ENCODE measurements at places on chromosomes 16 and 17.

- no peak for DNase-seq
- no peak overlapping the region for H3K4me3 ChIP-seq
- H3K4me1 ChIP-seq = peaks cover 27% of the 10 kb centered on the region
- H3K36me3 ChIP-seq = no peaks in the 10 kb centered on the region
These were observed 30.8 kb upstream of the ADCY7 start for GRCh38 chr16:50235581-50235980.

DNA sequence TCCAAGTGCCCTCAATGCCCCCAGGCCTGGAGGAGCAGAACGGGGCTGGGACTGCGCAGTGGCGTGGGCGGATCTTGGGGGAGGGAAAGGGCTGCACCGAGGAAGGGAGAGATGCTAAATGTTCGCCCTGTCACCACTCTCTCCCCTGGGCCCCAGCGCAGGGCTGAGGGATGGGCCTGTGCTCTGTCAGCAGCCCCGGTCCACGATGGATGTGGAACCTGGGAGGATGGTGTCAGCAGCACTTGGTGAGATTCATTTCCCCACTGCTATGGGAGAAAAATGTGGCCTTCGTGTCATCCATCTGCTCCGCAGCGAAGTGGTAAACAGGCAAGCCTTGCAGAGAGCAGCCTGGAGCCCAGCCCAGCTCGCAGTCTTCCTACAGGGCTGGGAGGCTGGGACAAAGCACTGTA lies 72.0 kb downstream of the TMEM132E start:
- DNase-seq = no peak
- no peak overlapping the region for H3K27ac ChIP-seq
- no peaks in the 10 kb centered on the region for H3K36me3 ChIP-seq
- H3K4me1 ChIP-seq = peaks cover 61% of the 10 kb centered on the region
- no peak overlapping the region for H3K4me3 ChIP-seq

DNA sequence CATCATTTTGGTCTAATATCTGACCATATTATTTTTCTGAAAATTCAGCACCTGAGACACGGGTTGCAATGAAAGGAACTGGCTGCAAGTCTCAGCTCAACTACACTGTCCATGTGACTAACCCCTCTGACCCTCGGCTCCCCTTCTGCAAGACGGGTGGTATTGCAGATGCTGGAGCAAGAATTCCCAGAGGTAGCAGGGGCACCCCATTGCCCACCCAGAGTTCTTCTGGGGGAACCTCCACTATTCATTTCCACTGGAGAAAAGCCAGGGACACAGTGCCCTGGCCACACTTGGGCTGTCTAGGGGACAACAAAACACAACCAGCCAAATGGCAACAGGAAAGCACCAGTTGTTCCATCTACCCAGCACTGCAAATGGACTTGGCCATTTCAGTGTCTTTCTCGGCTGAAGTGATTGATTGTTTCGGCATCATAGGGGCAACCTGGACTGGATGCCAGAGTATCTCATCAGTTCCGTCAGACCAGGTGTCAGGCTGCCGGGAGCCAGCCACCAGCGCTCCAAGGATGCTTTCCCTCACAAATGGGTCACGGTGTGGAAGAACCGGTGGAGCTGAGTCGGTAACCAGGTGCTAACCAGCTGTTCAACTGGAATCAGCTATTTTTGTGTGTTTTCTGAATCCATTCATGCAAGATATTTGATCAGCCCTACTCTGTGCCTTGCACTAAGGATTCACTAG lies 58.1 kb downstream of the C16orf78 start:
- H3K36me3 ChIP-seq = no peaks in the 10 kb centered on the region
- DNase-seq = no peak
- H3K4me3 ChIP-seq = no peak overlapping the region
- peaks cover 49% of the 10 kb centered on the region for H3K27me3 ChIP-seq

DNA sequence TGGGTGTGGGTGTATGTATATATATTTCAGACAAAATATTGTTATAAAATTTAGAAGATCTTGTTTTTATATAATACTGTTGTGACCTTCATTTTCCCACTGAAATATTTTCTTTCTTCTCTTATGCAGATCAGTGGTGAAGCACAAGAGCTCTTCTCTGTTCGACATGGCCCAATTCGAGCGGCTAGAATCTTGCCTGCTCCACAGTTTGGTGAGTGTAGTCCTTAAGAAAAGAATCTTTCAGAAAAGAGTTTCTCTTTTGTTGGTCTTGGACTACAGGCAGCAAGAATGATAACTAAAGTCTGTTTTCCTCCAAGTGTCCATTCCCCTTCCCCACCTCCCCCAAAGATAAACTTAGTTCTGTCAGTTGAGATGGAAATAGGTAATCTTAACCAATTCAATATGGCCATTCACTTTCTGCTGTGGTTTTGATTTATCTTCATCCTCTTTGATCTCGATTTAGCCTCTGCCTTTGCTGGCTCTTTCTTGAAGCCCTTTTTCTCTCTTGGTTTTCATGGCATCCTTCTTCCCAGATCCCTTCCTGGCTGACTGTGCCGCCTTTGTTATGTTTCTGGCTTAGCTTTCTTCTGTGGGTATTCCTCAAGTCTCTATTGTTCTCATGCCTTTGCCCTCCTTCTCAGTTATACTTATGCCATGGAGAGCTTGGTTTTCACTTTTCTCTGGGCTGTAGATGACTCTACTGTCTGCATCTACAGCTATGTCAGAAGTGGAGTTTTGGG lies 69.6 kb downstream of the BCAS3 start:
- no peak for DNase-seq
- no peaks in the 10 kb centered on the region for H3K27me3 ChIP-seq
- peaks cover 37% of the 10 kb centered on the region for H3K4me1 ChIP-seq
- peaks cover 7% of the 10 kb centered on the region for H3K36me3 ChIP-seq
- no peak overlapping the region for H3K4me3 ChIP-seq

- peaks cover 49% of the 10 kb centered on the region for H3K27me3 ChIP-seq
- peak within 1 kb of the TSS; percentile 73 for H3K27ac ChIP-seq
- DNase-seq = peak; percentile 85
- H3K4me1 ChIP-seq = peaks cover 39% of the 10 kb centered on the region
- peak within 1 kb of the TSS; percentile 82 for H3K4me3 ChIP-seq
These were observed at the start of gene DLX3 for GRCh38 chr17:49995055-49995738. DLX3 (minus strand) TSS chr17:49995224; CDS start chr17:49994998, 226 bp downstream.

DNA sequence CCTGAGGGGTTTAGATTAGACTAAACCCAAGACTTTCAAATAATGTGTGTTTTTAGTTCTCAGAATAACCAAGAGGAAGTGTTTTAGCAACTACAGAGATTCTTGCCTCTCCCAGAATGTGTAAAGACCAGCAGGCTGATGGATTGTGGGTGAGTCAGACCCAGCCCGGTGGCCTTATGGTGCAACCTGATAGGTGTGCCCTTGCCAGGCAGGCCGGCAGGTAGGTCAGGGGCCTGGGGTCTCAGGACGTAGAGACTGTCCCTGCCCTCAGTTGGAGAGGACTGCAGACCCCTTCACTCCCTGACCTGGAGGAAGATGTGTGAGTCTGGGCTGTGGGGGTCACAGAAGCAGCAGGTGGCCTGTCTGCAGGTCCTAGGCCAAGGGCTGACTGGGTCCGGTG lies 47.2 kb upstream of the ACSF3 start:
- H3K4me1 ChIP-seq = no peaks in the 10 kb centered on the region
- no peak overlapping the region for H3K4me3 ChIP-seq
- H3K27me3 ChIP-seq = peaks cover 17% of the 10 kb centered on the region
- H3K36me3 ChIP-seq = no peaks in the 10 kb centered on the region
- H3K27ac ChIP-seq = no peak overlapping the region

- H3K4me3 ChIP-seq = no peak overlapping the region
- DNase-seq = no peak
- H3K27me3 ChIP-seq = no peaks in the 10 kb centered on the region
- H3K4me1 ChIP-seq = peaks cover 20% of the 10 kb centered on the region
These were observed 43.9 kb downstream of the CLEC16A start for GRCh38 chr16:10988164-10988803.

DNA sequence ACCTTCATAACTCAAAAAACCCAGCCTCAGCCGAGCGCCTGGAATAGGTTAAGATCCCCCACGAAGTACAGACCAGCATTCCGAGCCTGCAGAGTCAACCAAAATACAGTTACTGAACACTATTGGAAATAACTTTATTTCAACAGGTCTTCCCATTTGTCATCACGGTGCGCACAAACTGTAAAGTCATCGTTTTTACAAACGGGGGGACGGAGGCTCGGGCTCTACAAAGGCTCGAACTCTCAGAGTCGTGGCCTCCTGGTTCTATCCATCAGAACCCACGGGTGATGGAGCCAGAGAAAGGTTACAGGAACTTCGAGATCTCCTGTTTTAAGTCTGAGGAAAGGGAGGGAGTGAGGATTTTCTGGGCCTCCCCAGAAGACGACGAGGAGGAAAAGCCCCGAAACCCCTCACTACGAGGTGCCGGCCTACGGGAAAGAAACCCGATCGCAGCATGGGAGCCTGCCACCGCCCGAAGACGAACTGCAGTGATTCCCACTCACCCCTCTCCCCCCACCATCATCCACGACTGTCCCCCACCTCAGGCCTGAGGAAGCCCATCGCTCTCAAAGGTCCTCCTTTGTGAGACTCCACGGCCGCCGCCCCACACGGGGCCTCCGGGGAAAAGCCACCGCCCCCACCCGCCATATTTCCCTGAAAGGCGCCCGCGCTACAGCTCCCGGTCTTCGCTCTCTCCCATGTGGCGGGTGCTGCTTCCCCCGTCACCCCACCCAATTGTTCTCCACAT lies 917 bp downstream of the YWHAE start:
- peaks cover 7% of the 10 kb centered on the region for H3K36me3 ChIP-seq
- peak overlapping the region; percentile 100 for H3K27ac ChIP-seq
- DNase-seq = peak; percentile 40
- peak overlapping the region; percentile 100 for H3K4me3 ChIP-seq
- peaks cover 17% of the 10 kb centered on the region for H3K4me1 ChIP-seq

GRCh38 chr16:20271893-20272292 lies 55.4 kb downstream of the GP2 start:
- no peak overlapping the region for H3K4me3 ChIP-seq
- H3K27ac ChIP-seq = no peak overlapping the region
- H3K36me3 ChIP-seq = no peaks in the 10 kb centered on the region
- no peaks in the 10 kb centered on the region for H3K4me1 ChIP-seq
- peaks cover 18% of the 10 kb centered on the region for H3K27me3 ChIP-seq

GRCh38 chr16:1532081-1532760 lies 1.2 kb upstream of the TMEM204 start:
- H3K4me3 ChIP-seq = peak overlapping the region; percentile 13
- H3K4me1 ChIP-seq = peaks cover 66% of the 10 kb centered on the region
- H3K27me3 ChIP-seq = no peaks in the 10 kb centered on the region
- no peak for DNase-seq
- H3K36me3 ChIP-seq = no peaks in the 10 kb centered on the region

- H3K4me1 ChIP-seq = peaks cover 73% of the 10 kb centered on the region
- H3K27ac ChIP-seq = peak overlapping the region; percentile 76
- H3K36me3 ChIP-seq = peaks cover 7% of the 10 kb centered on the region
- DNase-seq = no peak
- H3K4me3 ChIP-seq = peak overlapping the region; percentile 48
These were observed 11.3 kb downstream of the TBX4 start for GRCh38 chr17:61463316-61464129.

GRCh38 chr17:19317359-19318095 lies 45.0 kb downstream of the B9D1 start:
- H3K4me1 ChIP-seq = peaks cover 14% of the 10 kb centered on the region
- H3K27me3 ChIP-seq = no peaks in the 10 kb centered on the region
- DNase-seq = no peak
- H3K4me3 ChIP-seq = peak overlapping the region; percentile 6

DNA sequence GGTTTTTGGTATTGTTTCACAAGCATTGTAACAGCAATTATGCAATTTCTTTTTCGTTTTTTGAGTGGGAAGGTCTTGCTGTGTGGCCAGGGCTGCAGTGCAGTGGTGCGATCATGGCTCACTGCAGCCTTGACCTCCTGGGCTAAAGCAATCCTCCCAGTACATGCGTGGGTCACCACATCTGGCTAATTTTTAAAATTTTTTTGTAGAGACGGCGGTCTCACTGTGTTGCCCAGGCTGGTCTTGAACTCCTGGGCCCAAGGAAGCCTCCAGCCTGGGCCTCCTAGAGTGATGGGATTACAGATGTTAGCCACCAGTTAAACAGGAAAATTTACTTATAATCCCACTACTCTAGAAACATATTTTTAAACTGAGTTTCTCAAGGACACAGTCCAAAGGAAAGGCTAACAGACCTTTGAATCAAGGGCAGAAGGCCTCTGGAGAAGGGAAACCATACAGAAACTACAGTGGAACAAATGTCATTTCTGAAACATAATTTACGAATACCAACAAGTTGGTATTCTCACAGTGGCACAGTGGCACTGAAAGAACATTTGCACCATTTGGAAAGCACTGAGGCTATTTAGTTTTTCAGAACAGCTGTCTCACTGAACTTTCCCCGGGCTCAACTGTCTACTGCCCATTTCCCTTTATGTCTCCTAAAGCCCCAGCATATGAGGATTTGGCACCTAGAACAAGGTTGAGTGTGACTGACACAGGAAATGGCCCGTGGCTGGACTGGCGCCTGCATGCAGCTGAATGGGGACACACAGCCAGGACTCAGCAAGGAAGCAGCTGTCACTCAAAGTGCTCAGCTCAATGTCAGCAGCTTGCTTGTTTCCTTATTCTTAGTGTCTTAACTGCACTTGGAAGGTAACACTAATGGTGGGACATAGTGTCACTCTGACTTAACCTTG lies 2.8 kb upstream of the PRKAR1A start:
- no peaks in the 10 kb centered on the region for H3K36me3 ChIP-seq
- DNase-seq = no peak
- H3K27me3 ChIP-seq = no peaks in the 10 kb centered on the region
- peak overlapping the region; percentile 91 for H3K27ac ChIP-seq

GRCh38 chr17:60103957-60104356 lies 25.2 kb upstream of the HEATR6 start:
- peaks cover 9% of the 10 kb centered on the region for H3K4me1 ChIP-seq
- H3K4me3 ChIP-seq = no peak overlapping the region
- no peak for DNase-seq
- H3K36me3 ChIP-seq = no peaks in the 10 kb centered on the region
- H3K27me3 ChIP-seq = peaks cover 7% of the 10 kb centered on the region

- peak overlapping the region; percentile 87 for H3K4me3 ChIP-seq
- no peak for DNase-seq
- H3K27ac ChIP-seq = peak overlapping the region; percentile 3
- no peaks in the 10 kb centered on the region for H3K36me3 ChIP-seq
- peaks cover 44% of the 10 kb centered on the region for H3K4me1 ChIP-seq
These were observed 2.2 kb downstream of the SDK2 start for GRCh38 chr17:73641826-73642600.

GRCh38 chr16:57407521-57408353 lies 3.2 kb downstream of the CCL17 start:
- H3K4me1 ChIP-seq = peaks cover 5% of the 10 kb centered on the region
- no peaks in the 10 kb centered on the region for H3K36me3 ChIP-seq
- no peak for DNase-seq
- H3K27ac ChIP-seq = no peak overlapping the region
- H3K4me3 ChIP-seq = no peak overlapping the region

GRCh38 chr16:67459066-67459860 lies 21.7 kb downstream of the ATP6V0D1 start:
- no peaks in the 10 kb centered on the region for H3K27me3 ChIP-seq
- no peak for DNase-seq
- no peak overlapping the region for H3K4me3 ChIP-seq
- peak overlapping the region; percentile 35 for H3K27ac ChIP-seq

GRCh38 chr16:86929057-86929871 lies 350.9 kb downstream of the FOXL1 start:
- H3K36me3 ChIP-seq = no peaks in the 10 kb centered on the region
- no peaks in the 10 kb centered on the region for H3K27me3 ChIP-seq
